Activated naive CD4-positive, alpha-beta T cell treated with Interleukin-2 at 50 U/mL for 16 hours (primary cell): ENCODE measurements at places on chromosomes 6 and 20.

DNA sequence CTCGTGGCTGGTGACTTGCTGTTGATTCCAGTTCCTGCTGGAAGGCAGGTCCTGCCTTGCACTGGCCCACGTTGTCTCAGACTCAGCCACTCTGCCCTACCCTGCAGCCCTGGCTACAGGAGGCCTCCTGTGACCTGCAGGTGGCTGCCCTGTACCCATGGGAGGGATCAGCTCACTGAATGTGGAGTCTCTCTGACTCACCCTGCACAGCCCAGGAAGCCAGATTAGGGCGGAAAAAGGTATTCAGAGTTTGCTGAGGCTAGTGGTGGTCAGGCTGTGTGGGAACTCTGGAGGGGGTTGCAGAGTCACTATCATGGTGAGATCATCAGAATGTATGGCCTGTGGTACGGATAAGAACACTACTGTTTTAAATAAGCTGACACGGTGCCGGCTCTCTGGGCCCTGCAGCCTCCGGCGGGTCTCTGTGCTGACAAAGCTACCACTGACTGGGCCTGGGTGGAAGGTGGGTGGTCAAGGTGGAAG lies 24.7 kb upstream of the PYGB start:
- peak; percentile 56 for DNase-seq

- DNase-seq = no peak
Measured at GRCh38 chr6:86707545-86708120, 229.7 kb upstream of the HTR1E start.

- no peak for DNase-seq
Measured at GRCh38 chr6:4973982-4974745, 29.7 kb downstream of the RPP40 start.

GRCh38 chr6:91268941-91269340 lies 682.1 kb upstream of the MAP3K7 start:
- DNase-seq = no peak

- DNase-seq = no peak
Measured at GRCh38 chr6:96898241-96898851, 655 bp upstream of the NDUFAF4 start.

- no peak for DNase-seq
Measured at GRCh38 chr6:111848262-111848812, 24.9 kb downstream of the FYN start.

- no peak for DNase-seq
Measured at GRCh38 chr20:35436177-35436573, 1.9 kb downstream of the GDF5 start.

DNA sequence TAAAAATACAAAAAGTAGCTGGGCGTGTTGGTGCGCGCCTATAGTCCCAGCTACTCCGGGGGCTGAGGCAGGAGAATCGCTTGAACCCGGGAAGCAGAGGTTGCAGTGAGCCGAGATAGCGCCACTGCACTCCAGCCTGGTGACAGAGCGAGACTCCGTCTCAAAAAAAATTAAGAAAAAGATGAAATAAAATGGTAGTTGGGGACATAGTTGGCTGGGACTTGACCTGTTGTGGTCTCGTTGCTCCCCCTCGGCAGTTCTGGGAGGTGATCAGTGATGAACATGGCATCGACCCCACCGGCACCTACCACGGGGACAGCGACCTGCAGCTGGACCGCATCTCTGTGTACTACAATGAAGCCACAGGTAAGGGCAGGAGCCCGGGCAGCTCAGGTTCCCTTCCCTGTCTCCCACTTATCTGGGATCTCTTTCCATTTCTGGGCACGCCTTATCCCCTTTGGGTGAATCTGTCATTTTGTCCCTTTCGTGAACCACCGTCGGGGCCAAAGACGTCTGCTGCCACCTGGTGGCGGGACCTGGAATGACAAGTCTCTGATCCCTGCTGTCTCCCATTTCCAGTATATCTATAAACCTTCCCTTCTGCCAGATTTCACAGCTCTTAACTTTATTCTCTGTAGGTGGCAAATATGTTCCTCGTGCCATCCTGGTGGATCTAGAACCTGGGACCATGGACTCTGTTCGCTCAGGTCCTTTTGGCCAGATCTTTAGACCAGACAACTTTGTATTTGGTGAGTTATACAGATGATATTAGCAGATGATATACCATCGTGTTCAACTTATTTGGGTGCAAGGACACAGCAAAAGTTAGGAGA lies 2.3 kb downstream of the TUBB start:
- DNase-seq = peak; percentile 88

GRCh38 chr20:21564127-21564773 lies 50.4 kb upstream of the NKX2-2 start:
- DNase-seq = no peak

- peak; percentile 70 for DNase-seq
Measured at GRCh38 chr6:139135578-139136545, 982 bp downstream of the HECA start.

GRCh38 chr20:37757550-37757949 lies 63.7 kb downstream of the CTNNBL1 start:
- no peak for DNase-seq

DNA sequence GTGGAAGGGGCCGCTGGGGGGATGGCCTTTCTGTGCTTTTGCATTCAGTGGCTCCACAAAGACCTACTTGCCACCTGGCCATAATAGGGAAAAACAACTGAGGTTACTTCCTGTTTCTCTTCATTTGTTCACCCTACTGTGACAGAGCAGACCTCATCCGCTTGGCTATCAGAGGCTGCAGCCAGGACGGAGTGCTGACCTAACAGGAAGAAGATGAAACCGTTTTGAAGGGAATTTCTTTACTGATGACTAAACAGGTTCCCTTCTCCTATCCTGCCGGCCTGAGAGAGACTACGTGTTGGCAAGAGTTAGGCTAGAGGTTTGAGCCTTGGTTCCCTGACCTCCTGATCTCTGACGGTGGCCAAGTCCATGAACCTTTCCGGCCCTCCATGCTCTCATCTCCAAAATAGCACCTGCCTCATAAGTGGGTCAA lies 21.3 kb downstream of the PRR18 start:
- DNase-seq = no peak

- DNase-seq = peak; percentile 7
Measured at GRCh38 chr6:114007516-114007915, 36.6 kb upstream of the HDAC2 start.

DNA sequence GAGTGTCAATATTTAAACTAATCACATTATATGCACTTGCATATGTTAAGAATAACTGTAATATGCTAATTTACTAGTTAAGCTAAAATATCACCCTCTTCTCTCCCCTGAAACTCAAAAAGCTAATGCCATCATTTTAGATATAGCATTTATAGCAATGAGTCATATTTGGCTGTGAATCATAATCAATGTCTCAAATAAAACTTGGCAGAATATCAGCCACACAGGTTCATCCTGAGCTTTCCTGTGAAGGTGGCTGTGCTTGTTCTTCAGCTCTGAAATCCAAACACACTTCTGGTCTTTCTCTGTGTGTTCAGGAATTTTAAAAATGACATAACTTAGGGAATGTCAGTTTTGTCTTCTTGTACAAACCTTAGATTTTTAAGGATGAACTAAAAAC lies 12.8 kb upstream of the PNRC1 start:
- no peak for DNase-seq

DNA sequence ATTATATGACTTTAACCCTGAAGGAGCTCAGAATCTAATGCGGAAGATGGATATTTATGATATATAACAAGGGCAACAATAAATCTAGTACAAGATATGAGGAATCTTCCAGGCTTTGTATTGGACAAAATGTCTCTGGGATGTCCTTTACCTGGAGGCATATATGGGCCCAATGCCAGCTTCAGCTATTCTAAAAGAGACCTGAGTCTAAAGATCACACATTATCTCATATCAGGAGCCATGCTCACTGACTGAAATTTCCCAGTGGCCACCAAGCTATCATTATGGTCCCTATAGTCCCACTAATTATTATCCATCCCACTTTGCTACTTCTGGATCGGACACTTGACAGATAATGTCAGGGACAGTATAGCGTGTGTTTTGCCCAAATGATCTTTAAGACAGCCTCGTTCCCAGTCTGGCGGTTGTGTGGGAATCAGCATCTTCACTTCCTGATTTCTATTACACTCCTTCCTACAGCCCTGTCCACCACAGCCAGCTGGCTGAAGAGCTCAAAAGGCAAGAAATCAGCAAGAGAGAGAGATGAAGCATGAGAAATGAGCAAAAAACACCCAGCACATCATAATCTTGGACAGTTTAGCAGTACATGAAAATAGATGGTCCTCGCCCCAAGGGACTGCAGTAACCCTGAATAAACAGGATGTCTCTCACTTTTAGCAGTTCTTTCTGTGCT lies 34.9 kb downstream of the KLHL31 start:
- no peak for DNase-seq

DNA sequence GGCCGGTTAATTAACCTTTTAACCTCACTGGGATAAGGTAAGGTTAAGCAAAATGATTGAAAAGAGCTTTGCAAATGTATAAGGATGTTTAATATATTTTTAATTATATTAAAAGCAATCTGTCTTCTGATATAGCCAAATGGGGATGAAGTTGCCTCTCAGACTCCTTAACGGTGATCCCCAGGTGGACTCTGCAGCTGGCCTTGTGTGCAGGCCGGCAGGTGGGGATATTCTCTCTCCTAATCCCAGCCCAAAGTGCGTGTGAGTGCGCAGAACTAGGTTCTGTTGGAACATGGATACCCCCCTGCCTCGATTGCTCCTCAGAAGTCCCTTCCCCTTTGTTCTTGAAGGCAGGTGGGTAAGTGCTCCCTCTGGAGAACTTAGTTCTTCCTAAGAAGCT lies 100.0 kb downstream of the NDUFAF5 start:
- DNase-seq = no peak

DNA sequence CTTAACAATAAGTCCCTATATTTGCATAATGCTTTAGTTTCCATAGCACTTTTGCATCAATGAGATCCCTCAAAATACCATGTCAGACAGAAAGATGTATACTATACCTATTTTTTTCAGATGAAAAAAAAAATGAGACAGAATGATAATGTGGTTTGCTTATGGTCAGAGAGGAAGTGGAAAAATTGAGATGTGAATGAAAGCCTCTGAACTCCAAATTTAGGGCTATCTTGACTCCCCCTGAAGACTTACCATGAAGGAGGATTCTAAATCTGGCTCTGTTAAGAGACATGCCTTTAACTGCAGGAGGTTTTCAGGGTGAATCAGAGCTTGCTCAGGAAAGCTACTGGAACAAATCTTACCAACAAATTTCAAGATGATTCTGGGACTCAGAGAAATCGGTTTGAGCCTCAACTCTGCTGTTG lies 176.2 kb downstream of the ISM1 start:
- no peak for DNase-seq

DNA sequence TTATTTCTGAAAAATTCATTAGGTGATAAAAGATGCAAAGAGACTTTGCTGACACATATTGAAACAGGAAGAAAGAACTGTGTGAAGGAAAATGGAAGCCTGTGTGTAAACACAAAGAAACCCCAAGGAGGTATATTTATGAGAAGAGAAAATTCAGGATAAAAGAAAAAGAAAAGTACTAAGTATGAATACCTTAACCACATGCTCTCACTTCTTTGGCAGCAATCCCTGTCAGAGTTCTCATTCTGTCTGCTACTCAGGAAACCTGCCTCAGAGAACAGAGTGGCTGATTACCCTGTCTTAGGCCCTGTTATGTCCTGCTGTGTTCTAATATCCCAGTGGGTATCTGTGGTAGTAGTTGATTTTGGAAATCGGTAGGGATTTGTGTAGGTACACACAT lies 457.9 kb downstream of the TBC1D32 start:
- no peak for DNase-seq

DNA sequence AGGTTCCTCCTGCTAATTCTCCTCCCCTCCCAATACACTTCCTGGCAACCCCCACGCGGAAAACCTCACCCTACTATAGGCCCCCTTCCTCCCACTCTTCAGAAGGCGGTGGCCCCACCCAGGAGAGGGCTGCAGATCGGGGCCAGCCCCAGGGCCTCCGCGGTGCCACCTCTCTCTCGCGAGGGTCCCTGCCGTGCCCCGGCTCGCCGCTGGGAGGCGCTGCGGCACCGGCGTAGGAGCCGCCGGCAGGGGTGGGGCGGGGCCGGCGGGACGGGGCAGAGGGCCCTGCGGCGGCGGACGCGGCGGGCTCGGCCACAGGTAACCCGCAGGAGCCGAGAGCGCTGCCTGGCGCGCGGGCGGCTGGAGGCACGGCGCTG lies at the start of gene ANKRD6:
Gene ANKRD6 (plus strand): TSS at position 278 of the 377 bp plus-strand sequence. CDS start 133,825 bp downstream, outside the sequence.
- peak; percentile 85 for DNase-seq

DNA sequence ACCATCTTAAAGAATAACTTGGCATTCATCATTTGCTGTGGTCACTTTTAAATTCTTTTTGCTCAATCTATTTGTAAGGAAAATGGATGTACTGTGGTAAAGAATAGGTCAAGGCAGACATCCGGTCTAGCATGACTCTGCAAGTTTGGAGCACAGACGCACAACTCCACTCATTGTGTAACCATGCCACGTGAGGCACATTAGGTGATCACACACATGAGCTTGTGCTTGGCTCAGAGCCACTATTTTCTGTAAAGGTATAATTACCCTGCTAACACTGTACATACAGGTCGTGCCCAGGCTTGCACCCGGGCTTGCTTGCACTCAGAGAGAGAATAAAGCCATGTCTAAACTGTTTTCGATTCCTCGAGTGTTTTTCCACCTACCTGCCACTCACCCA lies 1289.1 kb upstream of the ADGRB3 start:
- DNase-seq = no peak

DNA sequence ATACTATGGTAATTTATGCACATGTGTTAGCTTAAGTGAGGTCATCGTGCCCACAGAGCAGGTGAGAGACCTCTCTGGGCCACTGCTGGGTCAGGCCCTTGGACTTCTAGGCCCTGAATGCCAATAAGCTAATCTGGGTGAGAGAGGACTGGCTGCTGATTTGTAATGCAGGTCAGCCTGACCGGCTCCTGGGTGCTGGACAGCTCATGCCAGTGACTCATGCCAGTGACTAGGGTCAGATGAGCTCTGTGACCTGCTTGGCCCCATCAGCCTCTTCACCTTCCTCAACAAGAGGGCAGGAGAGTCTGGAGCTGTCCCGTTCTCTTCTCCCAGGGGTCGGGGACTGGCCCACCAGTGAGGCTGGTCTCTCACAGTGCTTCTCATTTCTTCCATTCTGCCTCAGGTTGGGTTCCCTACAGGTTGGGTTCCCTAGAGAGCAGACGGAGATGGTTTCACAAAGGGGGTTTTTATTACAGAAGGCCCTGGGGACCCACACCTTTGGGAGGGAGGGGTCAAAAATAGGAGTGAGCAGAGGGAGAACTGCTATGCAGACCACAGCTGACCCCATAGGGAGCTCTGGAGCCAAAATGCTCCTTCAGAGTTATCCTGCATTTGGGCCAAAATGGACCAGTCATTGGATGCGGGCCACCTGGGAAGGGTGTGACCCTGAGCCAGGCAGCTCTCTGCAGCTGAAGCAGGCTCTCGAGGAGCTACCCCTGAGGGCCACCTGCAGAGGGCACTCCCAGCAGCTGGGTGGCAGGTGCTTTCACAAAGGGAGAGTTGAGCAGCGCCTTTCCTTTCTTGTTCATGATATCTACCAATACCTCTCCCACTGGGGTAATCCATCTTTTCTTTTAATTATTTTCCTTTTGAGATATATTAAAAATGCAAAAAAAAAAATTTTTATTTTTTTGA lies 2.2 kb upstream of the OXT start:
- no peak for DNase-seq

DNA sequence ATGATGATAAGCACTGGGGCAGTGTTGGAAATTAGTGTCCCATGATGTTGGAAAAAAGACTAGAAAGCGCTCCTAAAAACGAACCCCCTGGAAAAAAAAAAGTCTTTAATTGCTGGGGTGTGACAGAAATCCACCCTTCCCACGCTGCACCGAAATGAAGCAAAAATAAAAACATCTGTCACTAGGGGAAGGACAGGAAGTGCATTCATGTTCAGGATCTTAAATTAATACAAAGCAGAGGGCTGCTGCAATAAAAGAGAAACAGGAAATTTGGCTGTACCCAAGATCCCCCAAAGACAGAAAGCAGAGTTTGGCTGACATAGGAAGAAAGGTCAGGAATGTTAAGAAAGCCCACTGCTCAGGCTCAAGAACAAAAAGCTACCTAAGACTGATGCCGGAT lies 333.9 kb downstream of the TBC1D32 start:
- no peak for DNase-seq
